Adipocyte (in vitro differentiated cells): ENCODE measurements at places on chromosomes 13 and 19.

- no peak for DNase-seq
Measured at GRCh38 chr13:29111446-29111845, 291.3 kb downstream of the MTUS2 start.

DNA sequence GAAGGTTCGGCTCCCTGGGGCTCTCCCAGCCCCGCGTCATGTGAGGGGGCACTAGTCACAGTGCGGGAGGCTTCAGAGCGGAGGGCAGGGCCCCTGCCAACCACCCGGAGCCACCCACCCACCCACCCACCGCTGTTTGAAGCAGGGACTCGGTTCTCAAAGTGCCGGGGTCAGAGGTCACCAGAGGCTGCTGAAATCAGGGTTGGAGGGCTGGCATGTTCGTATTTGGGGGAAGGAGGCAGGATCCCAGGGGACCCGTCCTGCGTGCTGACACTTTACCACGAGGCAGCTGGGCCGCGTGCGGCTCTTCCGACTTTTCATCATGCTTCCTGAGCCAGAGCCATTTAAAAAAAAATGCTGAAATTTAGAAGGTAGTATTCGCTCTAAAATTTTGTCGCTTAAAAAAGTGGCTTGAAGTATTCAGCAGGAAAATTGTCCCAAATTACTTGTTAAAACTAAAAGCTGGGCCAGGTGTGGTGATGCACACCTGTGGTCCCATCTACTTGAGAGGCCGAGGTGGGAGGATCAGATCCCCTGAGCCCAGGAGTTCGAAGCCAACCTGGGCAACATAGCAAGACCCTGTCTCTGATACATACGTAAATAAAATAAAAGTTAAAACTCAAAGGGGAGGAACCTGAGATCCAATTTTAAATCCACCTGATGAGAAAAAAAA lies 21.2 kb downstream of the ATP11A start:
- no peak for DNase-seq

- no peak for DNase-seq
Measured at GRCh38 chr13:68810660-68811059, 1297.0 kb upstream of the ATXN8OS start.

GRCh38 chr13:98990701-98991100 lies 12.8 kb upstream of the DOCK9 start:
- no peak for DNase-seq

GRCh38 chr19:40191836-40192646 lies 815 bp downstream of the MAP3K10 start:
- peak; percentile 55 for DNase-seq

- DNase-seq = no peak
Measured at GRCh38 chr13:20101467-20102316, 59.2 kb downstream of the GJA3 start.

DNA sequence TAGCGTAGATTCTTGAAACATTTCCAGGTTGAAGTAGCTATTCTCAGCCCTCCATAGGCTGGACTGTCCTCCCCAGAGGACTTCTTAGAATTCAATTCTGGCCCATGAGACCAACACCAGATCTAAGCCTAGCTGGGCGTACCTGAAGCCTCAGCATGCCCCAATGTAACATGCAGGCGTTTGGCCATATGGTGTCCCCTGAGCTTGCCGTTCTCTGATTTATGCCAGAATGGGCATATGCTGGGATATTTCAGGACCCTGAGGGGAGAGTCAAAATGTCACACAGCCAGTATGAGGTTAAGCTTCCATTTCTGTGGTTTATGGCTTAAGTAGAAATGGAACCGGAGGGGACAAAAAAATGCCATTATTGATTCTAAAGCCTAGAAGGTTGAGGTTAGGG lies 317.7 kb upstream of the OBI1 start:
- DNase-seq = no peak

DNA sequence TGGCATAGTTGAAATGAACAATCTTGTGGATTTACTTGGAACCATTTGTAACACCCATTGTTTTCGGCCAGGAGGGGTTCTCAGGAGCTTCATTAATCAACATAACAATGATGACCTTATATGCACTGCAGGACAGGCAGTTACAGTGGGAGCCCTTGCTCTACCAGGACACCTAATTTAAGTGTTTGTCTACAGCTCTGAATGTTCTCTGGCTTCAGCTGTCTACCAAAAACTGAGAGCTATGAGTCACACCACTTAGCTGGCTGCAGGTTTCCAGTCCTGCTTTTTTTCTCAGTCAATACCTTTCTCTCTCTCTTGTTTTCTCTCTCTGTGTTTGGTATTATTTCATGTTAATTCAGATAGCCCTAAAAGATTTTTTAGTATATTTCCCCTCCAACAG lies 105.4 kb upstream of the MBNL2 start:
- DNase-seq = peak; percentile 57

DNA sequence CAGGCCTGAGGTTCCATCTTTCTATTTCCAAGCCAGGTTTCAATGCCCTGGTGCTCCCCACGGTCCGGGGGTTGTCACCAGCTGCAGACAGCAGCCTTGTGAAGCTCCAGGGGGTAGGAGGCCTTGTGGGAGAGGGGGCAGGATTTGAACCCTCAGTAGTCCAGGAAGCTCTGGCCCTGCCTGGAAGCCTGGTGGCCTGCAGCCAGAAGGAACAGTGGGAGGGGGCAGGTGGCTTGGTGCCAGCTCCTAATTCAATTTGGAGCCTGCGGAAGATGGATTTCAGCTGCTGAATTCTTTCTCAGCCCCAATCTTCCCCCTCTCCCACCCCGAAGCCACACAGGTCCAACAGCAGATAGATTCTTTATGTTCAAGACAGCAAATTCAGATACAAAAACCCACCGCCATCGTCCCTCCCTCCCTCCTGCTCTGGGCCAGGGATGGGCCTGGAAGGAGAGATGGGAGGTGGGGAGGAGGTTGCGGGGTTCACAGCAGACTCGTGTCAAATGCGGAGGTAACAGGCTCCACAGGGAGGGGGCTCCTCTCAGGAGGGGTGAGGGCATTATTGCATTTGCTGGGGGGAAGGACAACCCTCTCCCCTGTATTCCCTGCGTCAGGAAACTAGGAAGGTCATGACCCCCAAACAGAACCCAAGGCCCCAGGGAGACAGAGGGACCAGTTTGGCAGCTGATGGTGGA lies 2.4 kb upstream of the PTGER1 start:
- no peak for DNase-seq

GRCh38 chr13:22265563-22265962 lies 594.7 kb downstream of the FGF9 start:
- DNase-seq = no peak

- DNase-seq = no peak
Measured at GRCh38 chr13:31427151-31428100, 227.7 kb downstream of the B3GLCT start.

DNA sequence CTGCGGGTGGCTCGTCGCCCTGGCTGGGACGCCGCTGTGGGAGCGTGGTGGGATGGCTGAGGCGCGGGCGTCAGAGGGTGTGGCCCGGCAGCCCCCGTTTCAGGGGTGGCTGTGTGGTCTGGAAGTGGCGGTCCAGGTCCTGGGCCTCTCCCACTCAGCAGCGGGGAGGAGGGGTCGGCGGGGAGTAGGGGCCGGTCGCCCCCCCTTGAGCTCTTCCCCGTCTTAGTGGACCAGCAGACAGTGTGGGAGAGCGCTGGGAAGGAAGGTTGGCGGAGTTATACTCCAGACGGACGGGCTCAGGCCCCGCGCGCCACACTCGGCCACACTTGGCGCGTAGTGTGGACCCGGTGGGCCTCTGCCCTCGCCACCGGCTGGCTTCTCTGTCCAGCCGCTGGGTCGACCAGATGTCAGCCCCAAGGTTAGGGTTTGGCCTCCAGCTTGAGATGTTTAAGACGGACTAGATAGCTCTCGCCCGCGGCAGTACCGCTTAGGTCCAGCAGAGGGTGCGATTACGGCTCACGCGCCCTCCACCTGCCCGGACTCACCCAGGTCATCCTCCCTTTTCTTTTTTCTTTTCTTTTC lies 21.7 kb upstream of the ZNF429 start:
- DNase-seq = peak; percentile 16

GRCh38 chr19:13884726-13885591 lies 8.0 kb downstream of the NANOS3 start:
- no peak for DNase-seq

DNA sequence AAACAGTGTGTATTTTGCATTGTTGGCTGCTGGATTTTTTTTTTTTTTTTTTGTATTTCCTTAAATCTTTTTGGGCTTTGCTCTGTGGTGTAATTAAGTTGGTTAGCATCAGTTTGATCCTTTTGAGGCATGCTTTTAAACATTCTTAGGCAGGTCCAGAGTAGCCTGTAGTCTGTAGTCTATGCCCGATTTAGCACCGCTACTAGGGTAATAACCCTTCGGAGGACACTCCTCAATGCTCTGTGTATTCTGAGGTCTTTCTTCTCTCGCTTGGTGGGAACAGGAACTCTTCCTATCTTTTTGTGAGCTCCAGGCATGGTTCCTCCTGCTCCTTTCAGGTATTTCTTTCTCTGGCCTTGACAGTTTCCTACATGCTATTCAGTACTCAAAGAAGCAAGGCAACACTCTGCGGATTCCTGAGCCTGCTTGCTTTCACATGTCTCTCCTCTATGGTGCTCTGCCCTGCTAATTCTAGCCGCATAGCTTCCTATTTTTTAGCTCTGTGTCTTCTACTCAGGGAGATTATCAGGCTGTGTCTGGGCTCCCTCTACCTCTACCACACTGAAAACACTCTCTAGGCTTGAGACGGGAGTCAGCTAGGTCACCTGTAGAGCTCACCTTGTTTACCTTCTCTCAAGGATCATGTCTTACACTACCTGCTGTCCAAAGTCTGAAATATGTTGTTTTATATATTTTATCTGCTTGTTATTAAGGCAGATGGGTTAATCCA lies 195.1 kb downstream of the NDFIP2 start:
- no peak for DNase-seq

DNA sequence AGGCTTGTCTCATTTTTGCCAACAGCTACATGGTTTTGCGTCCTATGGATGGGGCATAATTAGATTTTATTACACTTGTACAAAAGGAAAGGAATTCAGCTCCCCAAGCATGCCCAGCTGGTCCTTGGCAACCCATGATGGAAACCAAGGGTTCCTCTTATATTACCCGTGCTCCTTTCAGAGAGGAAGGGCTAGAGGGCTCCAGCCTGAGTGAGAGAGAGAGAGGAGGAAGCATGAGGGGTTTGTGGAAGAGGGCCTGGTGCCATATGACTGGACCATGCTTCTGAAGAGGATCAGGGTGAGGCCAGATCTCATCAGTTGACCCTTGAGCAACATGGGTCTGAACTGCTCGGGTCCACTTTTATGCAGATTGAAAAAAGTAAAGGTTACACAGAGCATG lies 3.5 kb upstream of the RPS9 start:
- no peak for DNase-seq

- peak; percentile 77 for DNase-seq
Measured at GRCh38 chr13:29908416-29909080, 58.1 kb upstream of the UBL3 start.

GRCh38 chr13:99704390-99704789 lies 203.1 kb downstream of the TM9SF2 start:
- DNase-seq = no peak

GRCh38 chr19:17550076-17550667 lies 5.3 kb upstream of the COLGALT1 start:
- no peak for DNase-seq

GRCh38 chr13:33639158-33639557 lies 178.8 kb upstream of the RFC3 start:
- DNase-seq = peak; percentile 73

DNA sequence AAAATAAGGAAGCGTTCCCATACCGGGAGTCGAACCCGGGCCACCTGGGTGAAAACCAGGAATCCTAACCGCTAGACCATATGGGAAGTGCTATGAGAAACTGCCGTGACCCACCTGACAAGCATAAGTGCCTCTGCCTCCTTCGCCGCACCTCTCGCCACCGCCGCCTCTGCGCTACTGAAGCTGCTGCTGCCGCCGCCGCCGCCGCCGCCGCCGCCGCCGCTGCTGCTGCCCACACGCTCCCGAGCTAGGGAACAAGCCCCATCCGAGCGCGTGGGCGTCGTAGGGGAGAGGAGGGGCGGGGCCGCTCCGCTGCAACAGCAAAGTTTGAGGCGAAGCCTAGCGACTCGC lies 610 bp upstream of the WBP4 start:
- peak; percentile 93 for DNase-seq

DNA sequence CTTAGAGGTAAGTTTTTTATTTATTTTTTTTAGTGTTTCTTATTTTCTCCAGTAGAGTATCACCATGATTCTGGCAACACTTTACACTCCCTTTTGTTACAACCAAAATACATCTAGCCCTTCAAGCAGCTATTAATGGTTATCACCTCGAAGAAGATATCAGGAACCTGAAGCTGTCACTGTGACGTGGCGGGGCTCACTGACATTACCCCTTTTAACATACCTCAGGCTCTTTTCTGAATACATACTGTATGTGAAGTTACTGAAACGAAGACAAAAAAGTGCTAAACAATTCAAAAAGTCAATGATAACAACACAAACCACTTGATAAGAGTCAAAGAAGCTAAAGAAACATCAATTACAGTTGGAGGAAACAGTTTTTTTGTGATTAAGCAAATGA lies 1218.7 kb downstream of the EFNB2 start:
- no peak for DNase-seq

- no peak for DNase-seq
Measured at GRCh38 chr13:59176775-59177174, 987.0 kb downstream of the DIAPH3 start.

DNA sequence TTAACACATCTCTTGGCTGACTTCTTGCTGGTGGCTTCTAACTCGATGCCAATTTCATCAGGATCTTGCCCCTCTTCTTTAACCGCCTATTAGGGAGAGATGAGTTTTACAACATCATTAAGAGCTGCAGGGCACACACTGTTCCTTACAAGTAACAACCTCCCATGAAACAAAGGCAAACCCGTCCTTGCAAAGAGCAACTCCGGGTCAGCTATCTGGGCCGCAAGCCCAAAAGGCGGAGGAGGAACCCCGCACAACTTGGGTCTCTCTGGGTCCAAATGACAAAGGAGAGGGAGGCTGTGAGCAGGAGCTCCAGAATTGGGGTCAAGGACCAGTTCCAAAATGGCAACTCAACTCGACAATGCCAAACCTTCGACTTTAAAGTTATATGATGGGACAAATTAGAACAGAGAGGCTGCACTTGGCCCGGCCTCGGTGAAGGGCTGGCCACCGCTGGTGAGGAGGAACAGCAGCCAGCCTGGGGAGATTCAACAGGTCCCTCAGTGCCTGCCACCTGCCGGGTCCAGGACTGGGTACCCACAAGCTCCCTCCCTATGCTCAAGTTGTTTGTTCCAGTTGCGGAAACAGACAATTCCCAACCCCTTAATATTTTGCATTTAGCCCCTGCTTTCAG lies 1.1 kb downstream of the SAFB2 start:
- DNase-seq = no peak

DNA sequence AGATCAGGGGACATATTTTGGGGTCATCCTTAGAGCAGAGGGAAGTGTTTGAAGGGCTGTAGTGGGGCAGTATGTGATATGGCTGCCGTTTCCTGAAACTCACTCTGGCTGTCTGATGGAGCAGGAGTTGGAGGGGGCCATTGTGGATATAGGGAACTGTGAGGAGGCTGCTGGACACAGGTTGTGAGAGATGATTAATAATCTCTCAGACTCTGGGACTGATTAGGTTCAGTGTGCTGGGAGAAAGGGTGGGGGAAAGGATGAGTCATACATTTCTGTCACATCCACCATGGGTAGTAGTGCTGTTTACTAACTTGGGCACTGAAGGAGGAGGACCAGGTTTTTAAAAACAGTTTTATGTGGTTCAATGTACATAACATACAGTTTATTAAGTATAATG lies 4.8 kb downstream of the B3GLCT start:
- peak; percentile 59 for DNase-seq

- no peak for DNase-seq
Measured at GRCh38 chr13:106139377-106139776, 396.1 kb downstream of the EFNB2 start.
